AG08395 (cell line): ENCODE measurements at places on chromosomes 1 and 21.

DNA sequence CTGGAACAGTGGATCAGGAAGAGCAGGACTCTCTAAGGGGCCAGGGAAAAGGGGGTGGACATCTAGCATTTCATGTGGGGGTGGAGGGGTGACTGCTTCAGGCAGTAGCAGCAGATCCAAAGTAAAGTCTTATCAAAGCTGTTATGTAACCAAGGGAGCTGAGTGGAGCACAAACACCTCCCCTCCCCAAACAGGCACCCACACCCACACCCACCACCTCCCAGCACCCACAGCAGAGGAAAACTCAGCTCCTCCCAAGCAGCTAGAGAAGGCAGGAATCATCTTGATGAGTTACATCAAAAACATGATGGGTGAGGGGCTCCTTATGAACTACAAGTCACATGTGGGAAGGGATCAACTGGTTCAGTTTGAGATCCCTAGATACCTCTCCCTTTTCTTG lies 6.0 kb downstream of the DLGAP3 start:
- DNase-seq: no peak

DNA sequence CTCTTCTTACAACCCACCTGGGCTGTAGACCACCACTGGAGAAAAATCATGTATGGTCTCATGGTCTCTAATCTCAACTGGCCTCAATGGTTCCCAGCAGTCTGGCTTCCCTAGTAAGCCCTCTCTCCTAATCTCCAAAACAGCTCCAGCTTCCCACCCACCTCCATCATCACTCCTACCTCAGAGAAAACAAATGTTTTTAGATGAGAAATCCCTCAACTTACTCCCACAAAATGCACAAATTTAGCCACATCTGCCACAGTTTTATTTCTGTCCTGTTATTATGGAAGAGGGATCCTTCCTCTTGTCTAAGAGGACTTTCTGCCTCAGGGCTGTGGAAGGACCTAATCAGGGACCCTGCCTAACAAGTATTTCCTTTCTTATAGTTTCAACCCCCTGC lies 32.1 kb downstream of the TP53BP2 start:
- no peak for DNase-seq

- DNase-seq: no peak
These were observed 9.2 kb upstream of the ERRFI1 start for GRCh38 chr1:8035289-8035688.

- DNase-seq: peak; percentile 25
These were observed 1.1 kb downstream of the RASAL2 start for GRCh38 chr1:178094739-178095645.

DNA sequence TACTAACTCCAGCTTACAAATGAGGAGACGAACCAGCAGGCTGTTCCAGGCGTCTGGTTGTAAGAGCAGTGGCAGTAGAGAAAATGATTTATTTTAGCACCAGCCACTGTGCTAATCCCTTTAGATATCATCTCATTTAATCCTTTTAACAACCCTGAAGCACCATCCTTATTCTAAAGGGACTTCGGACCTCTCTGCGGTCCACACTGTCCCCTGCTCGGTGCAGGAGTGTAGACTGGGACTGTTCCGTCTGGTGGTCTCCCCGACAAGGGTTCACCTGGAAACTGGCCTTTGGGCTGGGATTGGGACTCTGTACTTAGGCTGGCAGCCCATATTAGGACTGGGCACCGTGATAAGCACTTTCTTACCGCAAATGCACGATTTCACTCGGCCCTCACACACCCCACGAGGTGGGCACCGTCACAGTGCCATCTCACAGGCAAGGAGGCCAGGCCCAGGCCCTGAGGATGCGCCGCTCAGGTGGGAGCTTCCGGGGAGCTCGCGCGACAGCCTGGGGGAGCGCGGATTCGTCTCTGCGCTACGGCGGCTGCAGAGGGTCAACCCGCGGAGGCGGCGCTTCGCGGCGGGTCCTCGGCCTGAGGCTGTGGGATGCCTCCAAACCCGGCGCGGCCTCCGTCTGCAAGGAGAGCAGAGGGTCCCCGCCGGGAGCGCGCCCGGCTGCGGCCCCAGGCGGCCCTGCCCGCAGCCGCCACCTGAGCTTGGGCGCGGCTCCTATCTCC lies 45.2 kb downstream of the ATP1A1 start:
- peak; percentile 77 for DNase-seq

DNA sequence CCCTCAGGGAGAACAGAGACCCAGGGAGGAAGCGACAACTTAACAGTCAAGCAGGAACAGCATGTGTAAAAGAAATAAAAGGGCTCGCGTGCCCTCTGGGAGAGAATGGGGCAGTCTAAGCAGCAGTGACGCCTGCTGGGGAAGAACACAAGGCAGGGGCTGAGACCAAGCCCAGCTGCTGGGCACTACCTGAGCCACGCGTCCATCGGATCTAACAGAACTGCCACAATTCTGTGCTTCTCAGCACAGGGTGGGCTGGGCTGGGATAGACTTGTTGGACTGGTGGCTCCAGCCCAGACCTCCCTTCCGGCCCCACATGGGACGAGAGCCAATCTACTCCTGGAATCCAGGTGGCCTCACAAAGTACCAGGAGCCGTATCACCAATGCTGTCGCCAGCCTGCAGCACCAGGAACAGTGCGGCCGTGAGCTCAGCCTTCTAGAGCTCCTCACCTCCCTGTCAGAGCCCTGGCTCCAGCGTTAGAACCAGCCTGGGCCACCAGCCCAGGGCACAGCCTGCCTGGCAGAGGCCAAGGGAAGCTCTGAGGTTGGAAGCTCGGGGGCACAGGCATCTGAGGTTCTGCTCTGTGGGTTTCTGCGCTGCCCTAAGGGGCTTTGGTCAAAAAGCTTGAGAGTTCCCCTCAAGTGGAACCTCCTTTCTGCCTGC lies 7.4 kb downstream of the LRRC47 start:
- DNase-seq: no peak

DNA sequence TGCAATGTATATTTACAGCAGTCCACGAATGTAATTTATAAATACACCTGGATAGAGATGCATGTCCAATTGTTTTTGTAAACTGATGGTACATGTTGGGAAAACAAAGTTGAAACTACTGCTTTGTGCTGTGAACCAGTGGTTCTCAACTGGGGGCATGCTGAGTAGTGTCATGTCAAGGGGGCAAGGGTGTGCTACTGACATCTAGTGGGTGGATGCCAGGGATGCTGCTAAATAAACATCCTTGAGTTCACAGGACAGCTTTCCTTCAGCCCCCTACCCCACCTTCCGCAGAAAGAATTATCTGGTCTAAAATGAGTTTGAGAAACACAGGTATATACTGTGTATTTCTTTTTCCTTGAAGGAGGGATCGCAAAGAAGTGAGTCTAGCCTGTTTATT lies 95.9 kb downstream of the RASAL2 start:
- DNase-seq: peak; percentile 7

GRCh38 chr1:5639106-5639722 lies 353.0 kb downstream of the NPHP4 start:
- no peak for DNase-seq

DNA sequence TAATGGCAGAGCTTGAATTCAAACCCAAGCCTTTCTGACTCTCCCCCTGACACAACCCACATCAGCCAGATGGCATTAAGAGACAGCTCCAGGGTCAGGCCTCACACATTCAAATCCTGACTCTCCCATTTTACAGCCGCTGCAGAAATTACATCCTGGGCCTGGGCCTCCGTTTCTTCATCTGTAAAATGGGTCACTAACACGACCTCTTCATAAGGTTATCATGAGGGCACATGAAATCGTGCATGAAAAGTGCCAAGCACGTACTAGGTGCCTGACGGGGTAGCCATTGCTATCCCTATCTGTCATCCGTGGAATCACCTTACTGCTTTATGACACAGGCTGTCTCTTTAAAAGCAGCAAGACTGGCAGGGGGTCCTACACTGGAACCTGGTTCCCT lies 19.8 kb upstream of the CASZ1 start:
- no peak for DNase-seq

GRCh38 chr1:154913273-154913672 lies 23.2 kb downstream of the PMVK start:
- no peak for DNase-seq
